ENCODE measurements at places on chromosomes 7 and 10. TPM values are rescaled to one million over a fixed set of nuclear protein-coding genes. Genes with fewer than 3 reads are reported as not detected.

Gene CLCN1
- not detected for total RNA-seq

Gene MRLN
- total RNA-seq, result not detected

DNA sequence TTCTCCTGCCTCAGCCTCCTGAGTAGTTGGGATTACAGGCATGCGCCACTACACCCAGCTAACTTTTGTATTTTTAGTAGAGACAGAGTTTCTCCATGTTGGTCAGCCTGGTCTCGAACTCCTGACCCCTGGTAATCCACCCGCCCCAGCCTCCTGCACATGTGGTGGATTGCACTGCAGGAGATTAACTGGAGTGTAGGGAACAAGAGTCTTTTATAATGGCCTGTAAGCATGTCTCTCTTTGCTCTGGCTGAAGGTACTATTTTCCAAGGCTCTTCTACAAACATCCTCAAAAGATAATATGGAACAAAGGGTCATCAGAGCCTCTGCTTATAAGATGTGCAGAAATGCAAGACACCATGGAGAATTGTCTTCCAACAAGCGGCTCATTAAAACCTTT is 3.2 kb downstream of the TOMM7 start:
- peaks cover 51% of the 10 kb centered on the region for H3K4me1 ChIP-seq
- H3K36me3 ChIP-seq, result peaks cover 34% of the 10 kb centered on the region
- H3K27me3 ChIP-seq, result no peaks in the 10 kb centered on the region
- H3K27ac ChIP-seq, result no peak overlapping the region
- peak overlapping the region; percentile 97 for H3K4me3 ChIP-seq

- no peak for DNase-seq
- H3K4me3 ChIP-seq, result no peak overlapping the region
- H3K27ac ChIP-seq, result no peak overlapping the region
- H3K36me3 ChIP-seq, result no peaks in the 10 kb centered on the region
- no peaks in the 10 kb centered on the region for H3K4me1 ChIP-seq
These were observed 67.5 kb upstream of the C10orf90 start for GRCh38 chr10:126738001-126738400.

DNA sequence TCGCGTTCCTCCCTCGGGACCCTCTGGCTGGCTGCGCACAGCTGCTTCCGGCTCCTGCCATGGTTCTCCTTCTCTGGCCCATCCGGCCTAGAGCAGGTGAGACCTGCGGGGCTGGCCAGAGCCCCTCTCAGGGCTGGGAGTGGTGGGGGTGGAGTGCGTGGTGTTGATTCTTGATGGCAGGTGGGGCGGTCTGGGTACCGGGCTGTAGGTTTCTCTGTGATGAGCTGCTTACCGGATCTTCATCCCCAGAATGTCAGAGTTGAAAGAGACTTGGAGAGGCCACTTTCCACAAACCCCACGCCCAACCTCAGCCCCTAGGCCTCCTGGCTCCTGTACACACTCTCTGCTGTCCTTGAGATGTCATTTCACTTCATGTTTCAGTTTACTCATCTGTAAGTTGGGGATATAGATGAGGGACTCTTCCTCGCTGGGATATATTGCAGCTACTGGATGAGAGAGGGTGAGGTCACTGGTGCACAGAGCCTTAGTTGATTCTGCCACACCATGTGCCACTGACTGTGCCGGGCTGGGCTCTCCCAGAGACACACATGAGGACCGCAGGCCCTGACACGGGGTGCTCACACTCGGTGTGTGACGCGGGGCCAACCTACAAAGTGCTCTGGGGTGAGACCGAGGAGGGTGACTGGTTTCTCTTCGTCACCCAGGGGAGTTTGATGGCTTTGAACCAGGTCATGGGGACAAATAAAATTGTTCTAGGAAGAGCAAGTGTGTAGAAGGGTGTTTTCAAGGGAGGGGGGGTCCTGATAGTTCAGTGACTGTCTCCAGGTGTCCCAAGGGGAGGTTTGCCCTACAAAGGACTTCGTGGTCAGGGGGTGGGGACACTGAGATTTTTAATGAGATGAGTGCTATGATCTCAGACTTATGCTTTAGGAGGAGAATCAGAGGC is 29.5 kb downstream of the ZNF775 start:
- H3K27me3 ChIP-seq, result peaks cover 2% of the 10 kb centered on the region
- no peak overlapping the region for H3K27ac ChIP-seq
- H3K36me3 ChIP-seq, result peaks cover 4% of the 10 kb centered on the region
- no peak overlapping the region for H3K4me3 ChIP-seq
- peaks cover 27% of the 10 kb centered on the region for H3K4me1 ChIP-seq

- DNase-seq, result peak; percentile 49
- H3K36me3 ChIP-seq, result peaks cover 14% of the 10 kb centered on the region
- H3K4me3 ChIP-seq, result no peak overlapping the region
- H3K27me3 ChIP-seq, result peaks cover 3% of the 10 kb centered on the region
These were observed 25.2 kb downstream of the LOXL4 start for GRCh38 chr10:98242823-98243222.

- H3K4me1 ChIP-seq, result no peaks in the 10 kb centered on the region
- no peak overlapping the region for H3K27ac ChIP-seq
- H3K27me3 ChIP-seq, result no peaks in the 10 kb centered on the region
These were observed 241.8 kb downstream of the CREB5 start for GRCh38 chr7:28654110-28654509.

DNA sequence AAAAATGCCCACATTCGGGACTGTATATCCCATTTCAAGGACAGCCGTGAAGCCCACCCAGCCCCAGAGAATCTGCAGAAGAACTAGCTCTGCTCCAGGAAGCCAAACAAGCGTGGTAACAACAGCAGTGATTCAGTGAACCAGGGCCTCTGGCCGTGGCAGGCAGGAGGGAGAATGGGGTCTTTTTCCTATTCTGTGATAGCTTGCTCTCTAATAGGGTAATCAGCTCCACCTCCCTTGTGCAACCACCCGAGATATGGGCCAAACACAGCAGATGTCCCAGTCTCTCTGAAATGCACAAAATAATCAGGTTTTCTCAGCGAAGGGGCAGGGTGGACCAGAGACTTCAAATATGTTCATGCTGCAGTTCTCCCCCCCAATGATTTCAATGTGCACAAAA is 35.8 kb downstream of the CHST15 start:
- no peak overlapping the region for H3K27ac ChIP-seq
- H3K4me1 ChIP-seq, result peaks cover 6% of the 10 kb centered on the region
- H3K36me3 ChIP-seq, result no peaks in the 10 kb centered on the region
- peaks cover 1% of the 10 kb centered on the region for H3K27me3 ChIP-seq

GRCh38 chr7:27734583-27734982 is 5.4 kb upstream of the TAX1BP1 start:
- no peak for DNase-seq
- H3K27me3 ChIP-seq, result no peaks in the 10 kb centered on the region
- H3K4me1 ChIP-seq, result peaks cover 26% of the 10 kb centered on the region
- no peaks in the 10 kb centered on the region for H3K36me3 ChIP-seq

DNA sequence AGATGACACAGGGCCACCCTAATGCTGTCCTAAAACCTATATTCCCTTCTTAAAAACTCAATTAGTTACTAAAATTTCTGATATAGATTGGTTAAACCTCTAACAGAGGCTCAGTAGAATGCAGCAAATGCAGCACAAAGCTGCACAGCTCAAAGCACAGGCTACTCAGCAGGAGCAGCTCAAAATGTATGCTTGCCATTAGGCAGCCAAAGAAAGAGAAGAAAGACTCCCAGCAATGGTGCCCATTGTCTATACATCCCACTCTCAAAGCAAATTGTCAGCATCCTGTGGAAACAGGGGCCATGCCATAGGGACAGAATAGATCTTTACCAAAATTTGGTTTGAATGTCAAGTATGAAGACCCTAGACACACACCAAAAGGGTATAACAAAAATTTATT is 73.5 kb downstream of the TFPI2 start:
- no peak overlapping the region for H3K27ac ChIP-seq
- peaks cover 3% of the 10 kb centered on the region for H3K27me3 ChIP-seq
- H3K4me1 ChIP-seq, result no peaks in the 10 kb centered on the region
- no peaks in the 10 kb centered on the region for H3K36me3 ChIP-seq

DNA sequence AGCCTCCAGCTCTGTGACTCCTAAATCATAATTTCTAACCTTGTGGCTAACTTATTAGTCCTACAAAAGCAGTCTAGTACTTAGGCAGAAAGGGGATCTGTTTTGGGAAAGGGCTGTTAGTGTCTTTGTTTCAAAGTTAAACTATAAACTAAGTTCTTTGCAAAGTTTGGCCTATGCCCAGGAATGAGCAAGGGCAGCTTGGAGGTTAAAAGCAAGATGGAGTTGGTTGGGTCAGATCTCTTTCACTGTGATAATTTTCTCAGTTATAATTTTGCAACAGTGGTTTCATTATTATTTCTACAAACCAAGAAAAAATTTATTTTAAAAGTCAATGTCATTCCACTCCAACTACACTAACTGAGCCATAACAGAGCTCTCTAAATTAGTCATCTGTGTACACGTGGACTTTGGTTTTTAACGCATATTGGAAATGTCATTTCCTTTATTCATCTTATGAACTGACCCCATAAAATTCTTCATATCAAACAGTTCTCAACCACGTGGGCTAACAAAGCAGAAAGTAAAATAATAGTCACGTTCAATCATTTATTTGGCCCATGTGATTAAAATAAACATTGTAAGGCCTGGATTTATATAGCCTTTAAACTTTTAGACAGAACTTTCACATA is 143.2 kb upstream of the C7orf33 start:
- H3K4me3 ChIP-seq, result no peak overlapping the region
- DNase-seq, result no peak
- no peak overlapping the region for H3K27ac ChIP-seq
- H3K27me3 ChIP-seq, result no peaks in the 10 kb centered on the region
- no peaks in the 10 kb centered on the region for H3K36me3 ChIP-seq
- no peaks in the 10 kb centered on the region for H3K4me1 ChIP-seq

- H3K27me3 ChIP-seq, result peaks cover 7% of the 10 kb centered on the region
- peaks cover 54% of the 10 kb centered on the region for H3K4me1 ChIP-seq
- H3K27ac ChIP-seq, result peak overlapping the region; percentile 99
- no peaks in the 10 kb centered on the region for H3K36me3 ChIP-seq
- peak; percentile 89 for DNase-seq
These were observed 35.9 kb downstream of the DENND2A start for GRCh38 chr7:140604760-140605159.

DNA sequence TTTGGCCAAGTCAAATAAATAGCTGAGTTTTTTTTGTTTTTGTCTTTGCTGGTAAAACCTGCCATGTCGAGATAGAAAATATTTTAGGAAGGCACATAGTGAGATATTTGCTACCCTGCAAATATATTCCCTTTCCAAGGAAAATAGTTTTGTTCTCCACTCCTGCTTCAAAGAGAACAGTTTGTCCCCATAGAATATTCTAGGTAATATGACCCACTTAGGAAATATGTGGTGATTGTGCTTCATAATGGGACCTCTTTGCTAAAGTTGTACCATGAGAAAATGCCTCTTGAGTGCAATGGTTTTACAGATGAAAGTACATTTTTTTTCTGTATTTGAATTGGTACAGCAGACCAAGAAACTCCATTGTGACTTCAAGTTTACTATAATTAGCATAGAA is 41.6 kb downstream of the SMNDC1 start:
- H3K4me3 ChIP-seq, result no peak overlapping the region
- H3K4me1 ChIP-seq, result peaks cover 9% of the 10 kb centered on the region
- H3K36me3 ChIP-seq, result no peaks in the 10 kb centered on the region
- H3K27ac ChIP-seq, result no peak overlapping the region
- no peaks in the 10 kb centered on the region for H3K27me3 ChIP-seq

- H3K27me3 ChIP-seq, result no peaks in the 10 kb centered on the region
- no peak overlapping the region for H3K4me3 ChIP-seq
- no peak overlapping the region for H3K27ac ChIP-seq
These were observed 109.4 kb downstream of the HIBADH start for GRCh38 chr7:27553273-27553672.

DNA sequence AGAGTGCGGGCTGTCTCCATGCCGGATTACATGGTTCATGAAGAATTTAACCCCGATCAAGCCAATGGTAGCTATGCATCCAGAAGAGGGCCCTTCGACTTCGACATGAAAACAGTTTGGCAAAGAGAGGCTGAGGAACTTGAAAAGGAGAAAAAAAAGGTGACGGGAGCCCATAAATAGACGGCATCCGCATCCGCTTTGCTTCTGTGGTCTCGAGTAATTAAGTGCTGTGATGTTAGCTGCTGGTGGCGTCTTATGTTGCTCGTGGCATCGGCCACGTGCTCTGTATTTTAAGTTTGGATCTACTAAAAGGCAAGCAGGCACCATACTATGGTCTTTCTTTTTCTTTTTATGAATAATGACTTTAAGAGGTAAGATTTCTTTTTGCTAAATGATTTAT is 11.1 kb downstream of the C7orf57 start:
- H3K4me3 ChIP-seq, result no peak overlapping the region
- H3K27ac ChIP-seq, result no peak overlapping the region
- H3K27me3 ChIP-seq, result peaks cover 7% of the 10 kb centered on the region

GRCh38 chr7:15932318-15932717 is 245.8 kb upstream of the MEOX2 start:
- no peaks in the 10 kb centered on the region for H3K27me3 ChIP-seq
- DNase-seq, result no peak
- H3K4me3 ChIP-seq, result no peak overlapping the region

DNA sequence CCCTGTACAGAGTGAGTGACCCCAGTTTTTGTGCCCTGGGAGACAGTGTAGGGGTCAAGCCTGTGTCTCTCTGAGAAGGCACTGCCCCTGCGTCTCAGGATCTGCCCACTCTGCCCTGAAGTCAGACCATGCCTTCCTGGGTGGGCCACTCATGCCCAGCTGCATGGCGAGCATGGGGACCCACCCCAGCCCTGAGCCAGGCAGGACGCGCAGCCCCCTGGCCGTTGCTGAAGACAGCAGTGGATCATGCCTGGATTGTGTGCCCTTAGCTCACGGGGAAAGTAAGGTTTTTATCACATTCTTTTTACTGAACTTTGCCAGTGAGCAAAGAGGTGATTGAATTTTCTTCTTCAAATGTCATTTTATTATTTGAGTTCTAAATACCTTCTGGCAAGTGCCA is 66.2 kb downstream of the WDR37 start:
- peaks cover 4% of the 10 kb centered on the region for H3K27me3 ChIP-seq
- H3K4me3 ChIP-seq, result no peak overlapping the region
- no peaks in the 10 kb centered on the region for H3K4me1 ChIP-seq
- peaks cover 18% of the 10 kb centered on the region for H3K36me3 ChIP-seq

GRCh38 chr10:73867126-73867807 is 7.1 kb downstream of the CAMK2G start:
- peaks cover 21% of the 10 kb centered on the region for H3K4me1 ChIP-seq
- no peak overlapping the region for H3K4me3 ChIP-seq
- no peaks in the 10 kb centered on the region for H3K27me3 ChIP-seq
- H3K27ac ChIP-seq, result no peak overlapping the region
- peaks cover 34% of the 10 kb centered on the region for H3K36me3 ChIP-seq
- no peak for DNase-seq

Gene VIM
- 9,150 TPM for total RNA-seq

Gene HTRA1
- 53.1 TPM for total RNA-seq

Gene TMEM26
- not detected for total RNA-seq

GRCh38 chr7:12570534-12571461 is at the start of gene SCIN:
Gene SCIN, plus strand, starts transcription at chr7:12570720. Its CDS starts 67 bp downstream, at chr7:12570787.
- no peaks in the 10 kb centered on the region for H3K27me3 ChIP-seq
- H3K36me3 ChIP-seq, result no peaks in the 10 kb centered on the region
- H3K4me1 ChIP-seq, result peaks cover 49% of the 10 kb centered on the region

Gene HOXA10
- total RNA-seq, result 41.1 TPM
